Stimulated activated CD4-positive, alpha-beta T cell treated with anti-CD3 and anti-CD28 coated beads, Interleukin-4, amount 100 ng/mL, for 48 hours (primary cell): ENCODE measurements at places on chromosomes 7 and 10.
A peak's percentile ranks its signal among the peaks of the same experiment; 100 is the strongest.

DNA sequence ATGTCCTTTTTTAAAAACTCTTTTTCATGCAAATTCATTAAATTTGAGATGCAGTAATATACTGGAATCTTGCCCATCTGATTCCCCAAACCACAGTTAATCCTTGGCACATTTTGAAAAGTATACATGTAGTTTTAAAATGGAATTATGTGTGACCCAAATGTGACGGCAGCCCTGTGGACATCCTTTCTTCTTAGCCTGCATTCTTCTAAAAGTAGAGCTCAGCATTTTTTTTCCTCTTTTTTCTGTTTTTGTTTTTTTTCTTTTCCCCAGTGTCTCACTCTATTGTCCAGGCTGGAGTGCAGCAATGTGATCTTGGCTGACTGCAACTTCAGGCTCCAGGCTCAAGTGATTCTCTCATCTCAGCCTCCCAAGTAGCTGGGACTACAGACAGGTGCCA, 338.9 kb downstream of the GALNT17 start:
- no peak for DNase-seq

DNA sequence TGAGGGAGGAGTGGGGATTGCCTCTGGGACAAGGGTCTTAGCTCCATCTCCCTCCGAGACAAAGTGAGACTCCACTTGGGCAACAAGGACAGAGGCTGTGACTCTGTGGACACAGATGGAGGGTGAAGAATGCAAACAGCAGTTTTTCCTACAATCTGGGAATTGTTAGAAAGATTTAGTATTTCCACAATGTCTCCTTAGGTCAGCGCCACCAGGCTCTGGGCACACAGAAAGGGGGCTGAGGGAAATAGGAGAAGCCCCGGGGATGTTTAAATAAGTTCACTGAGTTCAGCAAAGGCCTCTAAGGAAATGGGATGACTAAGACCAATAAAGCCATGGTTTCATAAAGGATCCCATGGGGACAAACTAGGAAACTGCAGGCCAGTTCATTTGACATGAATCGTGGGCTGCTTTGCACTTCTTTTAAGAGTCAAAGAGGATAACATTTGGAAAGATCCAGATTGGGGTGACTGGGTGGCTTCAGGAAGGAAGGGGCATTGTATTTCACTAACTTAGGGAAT, 219.8 kb upstream of the GLI3 start:
- no peak for DNase-seq

GRCh38 chr10:48336978-48337599, 30.6 kb downstream of the MAPK8 start:
- DNase-seq, result no peak

- no peak for DNase-seq
Observed at GRCh38 chr7:96314402-96315124, 7.3 kb downstream of the SLC25A13 start.

- DNase-seq, result peak; percentile 29
Observed at GRCh38 chr10:22437620-22438588, 92.6 kb downstream of the SPAG6 start.

GRCh38 chr10:100346351-100346764, 675 bp upstream of the SCD start:
- DNase-seq, result peak; percentile 70

- DNase-seq, result no peak
Observed at GRCh38 chr10:121598263-121599249, at the start of gene FGFR2. Gene FGFR2, minus strand, starts transcription at chr10:121598444. Its CDS starts 4,627 bp downstream, at chr10:121593817.

- peak; percentile 48 for DNase-seq
Observed at GRCh38 chr10:73908853-73909539, 1.9 kb upstream of the PLAU start.

DNA sequence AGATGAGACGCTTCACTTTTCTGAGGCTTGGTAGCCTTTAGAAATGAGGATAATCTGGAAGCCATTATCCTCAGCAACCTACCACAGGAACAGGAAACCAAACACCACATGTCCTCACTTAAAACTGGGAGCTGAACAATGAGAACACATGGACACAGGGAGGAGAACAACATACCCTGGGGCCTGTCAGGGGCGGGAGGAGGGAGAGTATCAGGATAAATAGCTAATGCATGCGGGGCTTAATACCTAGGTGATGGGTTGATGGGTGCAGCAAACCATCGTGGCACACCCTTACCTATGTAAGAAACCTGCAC, 48.9 kb downstream of the LRGUK start:
- no peak for DNase-seq

- DNase-seq, result no peak
Observed at GRCh38 chr7:54242776-54243175, 299.4 kb upstream of the VSTM2A start.

GRCh38 chr7:103100348-103100747, 25.4 kb downstream of the ARMC10 start:
- DNase-seq, result no peak
